ENCODE measurements at places on chromosomes 11 and 22.
A peak's percentile ranks its signal among the peaks of the same experiment; 100 is the strongest.

DNA sequence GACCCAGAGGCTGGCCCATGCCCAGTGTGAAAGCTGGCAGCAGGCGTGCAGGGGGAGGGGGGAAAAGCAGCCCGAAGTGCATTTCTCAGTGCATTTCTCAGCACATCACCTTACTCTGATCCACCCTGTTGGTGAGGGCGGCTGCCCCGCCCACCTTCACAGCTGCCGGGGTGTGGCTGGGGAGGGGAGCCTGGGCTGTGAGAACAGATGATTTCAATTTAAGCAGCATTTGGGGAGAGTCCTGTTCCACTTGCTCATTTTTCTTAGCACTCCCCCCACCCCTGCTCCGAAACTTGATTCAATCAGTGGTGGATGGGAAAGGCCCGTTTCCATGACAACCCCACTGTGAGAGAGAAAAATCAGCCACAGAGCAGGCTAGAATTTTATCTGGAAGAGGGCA is 84.8 kb downstream of the SNX19 start:
- no peak for DNase-seq

DNA sequence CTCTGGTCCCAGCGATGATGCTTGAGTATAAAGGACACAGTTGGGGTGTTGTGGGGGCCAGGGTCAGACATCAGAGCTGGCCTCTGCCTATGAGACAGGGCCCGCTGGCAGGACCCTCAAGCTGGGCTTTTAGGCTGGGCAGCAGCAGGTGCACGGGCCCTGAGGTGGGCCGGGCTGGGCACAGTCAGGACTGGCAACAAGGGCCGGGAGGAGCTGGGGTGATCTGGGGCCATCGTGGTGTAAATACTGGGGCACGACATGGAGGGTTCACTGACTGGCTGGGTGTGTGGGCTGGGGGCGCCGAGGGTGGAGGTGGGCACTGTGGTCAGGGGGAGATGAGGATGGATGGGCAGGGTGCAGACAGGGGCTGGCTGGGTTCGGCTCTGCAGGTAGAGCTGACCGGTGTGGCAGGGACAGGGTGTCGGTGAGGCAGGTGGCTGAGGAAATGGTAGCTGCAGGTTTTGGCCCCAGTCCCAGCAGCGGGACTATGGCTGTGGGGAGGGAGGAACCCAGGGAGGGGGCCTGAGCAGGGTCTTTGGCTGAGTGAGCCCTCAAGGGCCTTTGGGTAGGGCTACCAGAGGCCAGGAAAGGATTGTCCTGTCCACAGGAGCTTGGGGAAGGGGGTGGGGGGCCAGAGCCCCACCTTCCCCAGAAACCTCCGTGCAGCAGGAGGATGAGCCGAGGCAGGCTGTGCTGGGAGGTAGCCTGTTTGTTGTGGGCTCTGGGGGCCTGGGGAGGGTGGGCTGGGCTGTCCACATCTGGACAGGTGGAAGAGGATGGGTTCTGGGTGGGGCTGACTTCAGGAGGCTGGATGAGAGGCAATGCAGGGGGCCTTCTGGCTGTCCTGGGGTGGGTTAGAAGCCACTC is 81.4 kb downstream of the KCNQ1 start:
- peak; percentile 7 for DNase-seq

DNA sequence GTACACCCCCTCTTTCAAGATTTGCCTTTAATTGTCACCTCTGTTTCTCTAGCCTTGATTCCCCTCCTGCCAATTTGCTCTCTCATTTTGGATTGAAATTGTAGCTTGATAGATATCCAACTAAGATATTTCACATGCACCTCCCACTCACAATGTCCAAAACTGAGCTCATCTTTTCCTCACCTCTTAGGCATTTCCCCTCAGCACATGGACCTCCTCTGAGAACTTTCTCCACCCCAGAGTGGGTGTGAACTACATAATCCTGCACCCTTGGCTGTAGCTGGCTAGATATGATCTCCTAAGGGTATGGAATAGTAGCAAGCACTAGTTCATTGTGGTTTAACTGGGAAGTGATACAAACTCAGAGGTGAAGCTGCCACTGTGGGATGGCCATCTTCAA is 91.5 kb upstream of the SESN3 start:
- no peak for DNase-seq

- no peak for DNase-seq
Observed at GRCh38 chr11:100908746-100909145, 220.9 kb downstream of the PGR start.

- no peak for DNase-seq
Observed at GRCh38 chr11:93213622-93214021, 15.8 kb upstream of the SLC36A4 start.

- DNase-seq = no peak
Observed at GRCh38 chr11:2940921-2941821, 12.0 kb upstream of the PHLDA2 start.

DNA sequence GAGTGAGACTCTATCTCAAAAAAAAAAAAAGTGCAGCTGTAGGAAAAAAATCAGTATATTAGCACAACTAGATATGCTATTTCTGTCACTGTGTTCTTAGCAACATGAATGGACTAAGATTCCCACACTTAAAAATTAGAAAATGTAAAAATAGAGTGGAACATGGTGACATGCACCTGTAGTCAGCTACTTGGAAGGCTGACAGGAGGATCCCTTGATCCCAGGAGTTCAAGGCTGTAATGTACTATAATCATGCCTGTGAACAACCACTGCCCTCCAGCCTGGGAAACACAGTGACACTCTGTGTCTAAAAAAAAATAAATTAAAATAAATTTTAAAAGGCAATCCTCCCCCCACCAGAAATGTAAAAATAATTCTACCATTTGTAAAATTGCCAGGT is 29.8 kb downstream of the PICALM start:
- no peak for DNase-seq

GRCh38 chr11:64865286-64866172 is 12.9 kb downstream of the EHD1 start:
- DNase-seq = no peak

DNA sequence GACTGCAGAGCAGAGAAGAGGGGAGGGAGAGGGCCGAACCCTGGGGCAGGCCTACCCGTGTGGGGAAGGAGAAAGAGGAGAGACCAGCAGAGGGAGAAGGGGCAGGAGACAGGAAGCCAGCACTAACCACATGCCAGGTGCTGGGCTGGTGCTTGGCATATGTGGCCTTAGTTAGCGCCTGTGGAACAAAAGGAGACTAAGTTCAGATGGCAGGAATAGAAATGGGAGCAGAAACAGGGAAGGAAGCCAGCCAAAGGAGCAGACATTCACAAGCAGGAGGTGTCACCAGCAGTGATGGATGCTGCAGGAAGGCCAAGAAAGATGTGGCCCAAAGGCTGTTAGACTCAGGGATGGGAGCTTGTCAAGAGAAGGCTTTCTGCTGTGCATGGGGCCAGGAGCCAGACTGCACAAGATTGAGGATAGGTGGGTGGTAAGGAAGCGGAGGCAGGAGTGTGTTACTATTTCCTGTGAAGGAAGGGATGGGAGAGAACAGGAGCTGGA is 26.7 kb downstream of the TREH start:
- DNase-seq = no peak

GRCh38 chr11:102347462-102348370 is 702 bp downstream of the BIRC2 start:
- DNase-seq = no peak

DNA sequence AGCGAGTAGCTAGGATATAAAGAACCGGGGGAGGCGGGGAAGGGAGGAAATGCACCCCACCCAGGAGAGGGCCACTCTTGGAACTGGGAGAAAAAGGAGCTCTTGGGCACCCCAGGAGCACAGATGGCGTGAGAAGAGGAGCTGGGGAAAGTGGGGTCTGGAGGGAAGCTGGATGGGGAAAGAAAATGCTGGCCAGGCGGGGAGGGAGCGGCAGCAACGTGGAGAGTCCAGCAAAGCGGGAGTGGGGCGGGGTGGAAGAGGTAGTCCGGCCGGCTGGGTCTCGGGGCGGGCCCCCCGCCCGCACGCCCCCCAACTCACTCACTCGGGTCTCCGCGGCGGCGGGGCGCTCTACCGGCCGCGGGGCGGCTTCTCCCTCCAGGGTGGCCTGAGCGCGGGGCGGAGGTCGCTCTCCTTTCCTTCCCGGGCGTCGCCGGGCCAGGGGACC is 522 bp downstream of the TOB2 start:
- DNase-seq = no peak

GRCh38 chr22:38455076-38455529 is at the start of gene KCNJ4:
TSS of gene KCNJ4 (minus strand) at chr22:38455199. CDS start at chr22:38428132, 27,067 bp downstream.
- DNase-seq = no peak

GRCh38 chr22:41301085-41302020 is at the start of gene ZC3H7B:
TSS of gene ZC3H7B (plus strand) at chr22:41301525. CDS start at chr22:41320661, 19,136 bp downstream.
- peak; percentile 44 for DNase-seq

DNA sequence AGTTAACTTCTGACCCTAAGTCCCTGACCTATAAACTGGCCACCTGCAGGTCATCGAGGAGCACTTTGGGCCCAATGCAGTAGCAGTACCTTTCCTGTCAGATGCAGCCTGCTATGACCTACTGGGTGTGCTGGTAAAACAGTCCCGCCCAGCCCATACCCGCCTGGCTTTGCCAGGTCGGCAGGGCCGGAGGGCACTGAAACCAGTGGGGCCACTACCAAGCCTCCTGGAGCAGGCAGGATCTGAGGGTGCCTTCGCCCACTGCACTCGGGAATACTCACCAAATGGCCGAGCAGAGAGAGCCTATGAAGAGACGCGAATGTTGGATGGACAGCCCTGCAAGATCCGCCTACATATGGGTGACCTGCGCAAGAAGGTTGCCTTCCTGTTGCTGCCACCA is 4.4 kb downstream of the C11orf42 start:
- DNase-seq = no peak

GRCh38 chr11:15843309-15843872 is 513.0 kb downstream of the SOX6 start:
- DNase-seq = no peak

DNA sequence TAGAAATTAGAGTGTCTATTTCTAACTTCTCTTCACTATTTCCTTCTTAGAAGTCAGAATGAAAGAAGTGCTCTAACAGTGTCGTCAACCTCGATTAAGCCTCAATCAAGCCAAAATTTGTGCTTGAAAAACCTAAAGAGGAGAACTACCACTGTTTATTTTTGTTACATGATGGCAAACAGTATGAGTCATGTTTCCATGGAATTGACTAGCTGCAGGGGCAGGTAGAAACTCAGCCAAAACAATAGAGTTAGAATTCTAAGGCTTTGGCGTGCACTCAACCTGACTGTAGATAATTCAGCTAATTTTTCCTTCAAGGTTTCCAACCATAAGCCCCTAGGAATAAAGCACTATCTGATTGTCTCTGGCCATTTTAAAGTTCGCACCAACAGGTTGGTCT is 415.9 kb downstream of the ETS1 start:
- no peak for DNase-seq

GRCh38 chr22:45572444-45572843 is 69.8 kb downstream of the FBLN1 start:
- no peak for DNase-seq

DNA sequence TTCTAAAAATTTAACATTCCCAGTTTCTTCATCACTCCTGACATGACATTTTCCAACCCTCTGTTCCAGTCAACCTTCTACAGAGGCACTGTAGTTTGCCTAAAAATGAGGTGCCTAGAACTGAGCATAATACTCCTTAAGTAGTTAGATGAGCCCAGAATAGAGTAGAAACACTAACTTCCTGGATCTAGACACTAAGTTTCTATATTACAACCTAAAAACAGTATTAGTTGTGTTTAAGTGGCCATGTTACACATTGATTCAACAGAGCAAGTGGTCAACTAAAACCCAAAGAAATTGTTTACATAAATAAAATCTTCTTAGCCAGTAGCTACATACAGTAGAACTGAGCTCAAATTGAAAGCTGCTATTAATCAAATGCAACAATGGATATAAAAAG is 1.3 kb downstream of the HPS5 start:
- DNase-seq = no peak

GRCh38 chr11:11532574-11532973 is 89.2 kb downstream of the GALNT18 start:
- no peak for DNase-seq

DNA sequence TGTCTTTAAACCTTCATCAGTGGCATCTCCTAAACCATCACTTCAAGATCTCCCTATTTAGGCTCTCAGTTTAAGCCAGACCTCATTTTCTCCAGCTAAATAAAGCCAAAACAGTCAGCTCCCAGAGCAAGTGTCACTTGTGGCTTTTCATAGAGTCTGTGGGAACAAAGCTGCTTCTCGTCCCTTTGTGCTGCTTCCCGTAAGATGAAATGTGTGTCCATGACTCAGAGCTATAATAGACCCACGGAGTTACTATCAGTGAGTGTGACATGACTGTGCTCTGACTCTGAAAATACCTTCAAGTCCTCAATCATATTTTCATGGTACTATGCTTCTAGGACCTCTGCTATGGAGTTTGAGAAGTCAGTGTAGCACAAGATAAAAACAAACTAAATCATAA is 57.3 kb upstream of the SLN start:
- no peak for DNase-seq

DNA sequence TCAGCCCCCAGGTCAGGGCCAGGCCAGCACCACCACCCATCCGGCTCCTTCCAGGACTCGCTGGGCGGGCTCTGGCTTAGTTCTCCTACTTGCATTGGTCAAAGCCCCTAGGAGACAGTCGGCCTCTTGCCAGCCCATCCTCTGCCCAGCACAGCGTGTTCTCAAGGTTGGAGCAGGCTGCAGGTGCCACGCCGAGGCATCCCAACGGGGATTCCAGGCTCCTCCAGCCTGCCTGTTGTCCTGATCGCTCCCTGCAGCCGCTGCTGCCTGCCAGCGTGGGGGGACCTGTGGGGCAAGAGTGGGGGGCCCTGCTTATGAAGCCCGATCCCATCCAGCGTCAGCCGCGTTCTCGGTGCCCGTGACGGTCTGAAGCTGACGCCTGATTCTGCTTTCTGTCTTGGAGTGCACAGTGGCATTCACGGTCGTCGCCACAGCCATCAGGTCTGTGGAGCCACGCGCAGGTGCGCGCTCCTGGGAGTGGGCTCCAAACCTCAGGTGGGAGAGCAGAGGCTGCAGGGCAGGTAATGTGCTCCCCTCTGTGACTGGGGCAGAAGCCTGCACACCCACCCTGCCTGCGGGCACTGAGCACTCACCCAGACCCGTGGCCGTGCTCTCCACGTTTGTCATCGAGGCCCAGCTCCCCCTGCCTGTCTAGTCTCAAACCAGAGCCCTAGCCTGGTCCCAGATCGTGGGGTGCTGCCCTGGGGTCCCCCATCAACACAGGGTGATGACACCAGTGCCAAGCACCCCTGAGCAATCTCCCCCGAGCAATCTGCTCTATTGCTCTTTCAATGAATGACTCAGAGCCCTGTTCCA is 991.6 kb downstream of the BRD1 start:
- no peak for DNase-seq

DNA sequence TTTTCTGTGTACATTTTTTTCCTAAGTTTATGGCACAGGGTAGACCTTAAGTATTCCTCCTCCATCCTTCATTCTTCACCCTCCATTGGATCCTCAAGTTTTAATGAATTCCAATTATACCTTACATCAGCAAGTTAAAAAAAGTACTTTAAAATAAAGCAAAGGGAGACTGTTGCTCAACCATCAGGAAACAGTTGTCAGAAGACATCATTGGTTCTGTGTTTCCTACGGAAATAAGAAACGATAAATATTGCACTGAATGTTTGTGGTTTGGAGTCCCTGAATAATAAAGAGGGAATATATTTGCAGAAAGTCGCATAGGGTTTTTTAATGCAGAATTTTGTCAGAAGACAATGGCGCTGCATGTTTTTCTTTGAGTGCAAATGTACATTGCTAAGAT is 28.1 kb upstream of the LDHA start:
- DNase-seq = no peak
